ENCODE measurements at places on chromosomes 4 and X. TPM values are rescaled to one million over a fixed set of nuclear protein-coding genes. Genes with fewer than 3 reads are reported as not detected.

Gene MAPK10
- 0.48 TPM for total RNA-seq

Gene FOXR2
- total RNA-seq, result not detected

Gene SLC4A4
- total RNA-seq, result 1.9 TPM

Gene RENBP
- 10.6 TPM for total RNA-seq

Gene HTN1
- total RNA-seq, result not detected

Gene FBXO8
- total RNA-seq, result 16.6 TPM

Measured in T-helper 2 cell treated with Interferon-gamma antibody and Interleukin-4, amounts not matched to agents 100 ng/mL and 5 ng/mL, for 36 hours (primary cell).